ENCODE measurements at places on chromosomes 6 and 20.

DNA sequence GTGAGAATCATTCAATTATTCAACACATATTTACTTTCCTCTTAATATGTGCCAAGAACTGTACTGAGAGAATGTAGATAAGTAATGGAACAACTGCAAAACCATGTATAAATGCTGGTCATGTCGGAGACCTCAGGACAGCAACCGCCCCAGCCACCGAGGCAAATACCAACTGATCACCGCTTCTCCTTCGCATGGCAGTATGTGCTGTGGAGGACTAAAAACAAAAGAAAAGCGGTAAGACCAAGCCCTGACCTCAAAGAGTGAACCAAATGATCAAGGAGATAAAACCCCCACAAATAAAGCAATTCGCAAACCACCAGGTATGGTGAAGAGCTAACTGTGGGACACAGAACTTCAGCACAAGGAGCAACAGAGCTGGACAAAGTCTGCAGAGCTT, 104.3 kb downstream of the TRERF1 start:
- DNase-seq, result no peak

GRCh38 chr6:105907301-105907700, 178.8 kb upstream of the PRDM1 start:
- DNase-seq, result no peak

DNA sequence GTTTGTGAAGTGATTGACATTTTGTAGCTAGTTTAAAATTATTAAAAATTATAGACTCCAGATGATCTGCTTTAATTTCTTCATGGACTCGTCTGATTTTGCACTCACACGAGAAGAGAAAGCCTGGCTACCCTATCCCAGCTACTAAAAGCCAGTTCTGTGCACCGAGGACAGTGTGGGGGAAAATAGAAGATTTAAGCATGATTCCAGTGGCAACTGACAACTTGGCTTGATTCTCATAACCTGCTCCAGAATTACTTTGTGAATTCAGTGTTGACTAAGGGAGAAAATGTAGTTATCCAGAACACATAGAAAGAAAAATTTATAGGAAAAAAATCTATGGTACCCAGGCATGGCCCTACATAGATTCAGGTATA, 88.7 kb downstream of the SNAP25 start:
- DNase-seq, result no peak

DNA sequence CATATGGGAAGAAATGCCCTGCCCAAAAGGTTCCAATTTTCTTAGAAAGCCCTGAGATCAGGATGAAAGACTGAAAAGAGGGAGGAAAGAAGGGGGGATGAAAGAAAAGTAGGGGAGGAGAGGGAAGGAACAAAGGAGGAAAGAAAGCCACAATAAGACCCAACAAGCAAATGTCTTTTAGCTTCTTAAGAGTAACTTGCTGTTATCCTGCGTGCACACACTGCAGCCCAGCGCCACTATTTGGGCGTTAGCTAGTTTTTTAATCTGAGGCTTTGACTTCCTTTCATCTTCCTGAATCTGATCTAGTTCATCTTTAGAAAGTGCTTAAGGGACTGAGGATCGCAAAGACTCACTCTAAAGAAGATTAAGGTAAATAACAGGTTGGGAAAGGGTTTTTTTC, 77.4 kb upstream of the HDDC2 start:
- no peak for DNase-seq

DNA sequence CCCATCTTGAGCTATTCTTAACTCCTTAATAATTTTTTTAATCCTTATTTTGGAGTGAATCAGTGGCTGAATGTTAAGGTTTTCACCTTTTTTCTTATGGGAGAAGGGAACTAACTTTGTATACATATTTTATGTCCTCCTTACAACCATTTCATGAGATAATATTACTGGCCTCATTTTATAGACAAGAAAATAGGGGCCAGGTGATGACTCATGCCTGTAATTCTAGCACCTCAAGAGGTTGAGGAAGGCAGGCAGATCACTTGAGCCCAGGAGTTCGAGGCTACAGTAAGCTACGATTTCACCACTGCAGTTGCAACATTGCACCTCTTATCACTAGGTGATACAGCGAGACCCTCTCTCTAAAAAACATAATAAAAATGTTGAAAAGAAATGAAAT, 128.7 kb downstream of the TMEM242 start:
- no peak for DNase-seq

DNA sequence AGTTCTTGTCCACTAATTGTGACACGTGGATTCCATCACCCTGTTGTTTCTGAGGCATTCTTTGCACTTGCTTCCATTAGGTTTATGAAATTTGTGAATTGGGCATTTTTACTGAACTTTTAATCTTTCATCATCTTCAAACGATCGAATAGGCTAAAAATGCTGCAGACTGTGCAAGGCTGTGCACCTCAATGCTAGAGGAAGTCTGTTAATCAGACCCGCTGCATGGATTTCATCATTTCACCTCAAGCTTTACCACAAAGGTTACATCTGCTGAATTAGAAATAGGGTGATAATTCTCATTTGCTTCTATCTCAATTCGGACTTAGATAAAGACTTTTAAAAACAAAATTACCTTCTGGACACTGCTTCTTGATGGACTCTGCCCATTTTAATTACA, 27.8 kb upstream of the F13A1 start:
- no peak for DNase-seq

DNA sequence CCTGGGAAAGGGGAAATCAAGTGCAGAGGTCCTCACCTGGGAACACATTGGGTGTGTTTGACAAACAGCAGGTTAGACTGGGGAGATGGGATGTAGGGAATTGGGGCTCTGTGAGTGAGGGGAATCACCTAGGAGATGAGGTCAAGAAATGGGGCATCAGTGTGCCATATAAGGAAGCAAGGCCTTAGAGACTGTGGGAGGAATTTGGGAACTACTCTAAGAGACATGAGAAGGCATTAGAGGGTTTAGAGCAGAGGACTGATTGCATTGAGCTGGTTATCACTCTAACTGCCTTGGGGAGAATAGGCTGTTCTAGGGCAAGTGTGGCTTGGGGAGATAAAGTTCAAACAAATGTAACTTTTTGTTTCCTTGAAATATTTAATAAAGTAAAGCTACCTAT, 189.9 kb downstream of the EYA4 start:
- no peak for DNase-seq

- no peak for DNase-seq
Measured at GRCh38 chr6:133340557-133340956, 99.4 kb downstream of the EYA4 start.

GRCh38 chr6:30074331-30075093, 1.1 kb downstream of the RNF39 start:
- no peak for DNase-seq

GRCh38 chr6:140175486-140175885, 801.0 kb upstream of the CITED2 start:
- no peak for DNase-seq

GRCh38 chr6:158655569-158656450, 6.0 kb downstream of the SYTL3 start:
- no peak for DNase-seq

- no peak for DNase-seq
Measured at GRCh38 chr6:3749977-3750316, 1.6 kb downstream of the PXDC1 start.

DNA sequence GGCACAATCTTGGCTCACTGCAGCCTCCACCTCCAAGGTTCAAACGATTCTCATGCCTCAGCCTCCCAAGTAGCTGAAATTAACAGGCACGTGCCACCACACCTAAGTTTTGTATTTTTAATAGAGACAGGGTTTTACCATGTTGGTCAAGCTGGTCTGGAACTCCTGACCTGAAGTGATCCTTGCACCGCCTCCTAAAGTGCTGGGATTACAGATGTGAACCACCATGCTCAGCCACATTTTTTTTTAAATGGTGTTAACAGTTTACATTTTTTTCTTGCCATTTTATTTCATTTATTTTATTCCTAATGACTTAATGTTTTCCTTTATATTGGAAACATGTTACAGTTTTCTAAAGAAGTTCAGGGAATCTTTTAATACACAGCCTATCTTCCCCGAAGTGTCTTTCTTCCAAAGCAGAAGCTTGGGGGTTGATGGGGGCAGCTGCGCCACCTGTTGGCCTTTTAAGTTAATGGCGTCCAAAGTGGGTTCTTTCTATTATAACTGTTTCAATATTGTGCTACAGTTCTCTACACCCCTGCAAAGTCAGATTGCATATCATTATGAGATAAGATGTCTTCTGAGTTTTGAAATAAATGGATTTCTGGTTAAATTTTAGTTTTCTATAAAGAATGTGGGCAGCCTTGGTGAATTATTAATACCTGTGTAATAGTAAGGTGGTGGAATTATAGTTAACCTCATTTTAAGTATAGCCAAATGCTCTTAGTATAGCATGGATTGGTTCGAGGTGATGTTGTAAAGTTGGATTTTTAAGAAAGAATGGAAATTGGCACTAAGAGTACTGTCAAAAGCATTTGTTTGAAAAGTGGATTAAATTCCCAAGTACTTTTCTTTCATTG, 42.0 kb upstream of the PLCG1 start:
- DNase-seq, result no peak

DNA sequence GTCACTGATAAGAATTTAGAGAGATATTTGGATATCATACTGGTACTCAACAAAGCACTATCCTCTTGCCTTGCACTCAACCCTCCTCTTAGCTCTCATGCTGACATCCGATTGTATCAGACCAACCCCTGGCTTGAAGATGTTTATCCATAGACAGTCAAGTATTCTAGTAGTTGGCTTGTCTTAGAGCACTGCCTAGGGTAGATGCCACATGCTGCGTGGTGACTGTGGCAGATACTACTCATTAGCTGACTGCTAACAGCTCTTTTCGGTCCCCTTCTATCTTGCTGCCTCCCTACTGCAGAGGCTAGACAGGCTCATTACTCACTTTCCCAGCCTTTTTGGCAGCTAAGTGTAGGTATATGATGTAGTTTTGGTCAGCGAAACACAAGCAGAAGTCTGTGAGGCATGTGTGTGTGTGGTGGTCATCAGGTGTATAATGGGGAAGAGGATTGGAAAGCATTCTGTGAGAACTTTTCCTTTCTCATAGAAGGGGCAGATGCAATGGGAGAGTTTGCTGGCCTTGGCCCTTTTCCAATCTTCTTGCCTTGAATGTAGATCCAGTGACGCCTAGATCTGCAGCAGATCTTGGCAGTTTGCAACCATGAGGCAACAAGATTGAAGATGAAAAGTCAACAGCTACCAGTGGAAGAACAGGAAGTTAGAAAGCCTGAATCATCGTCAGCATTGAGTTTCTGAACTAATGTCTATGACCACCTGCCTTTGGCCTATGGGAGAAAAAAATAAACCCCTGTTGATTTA, 4.4 kb upstream of the IFNGR1 start:
- peak; percentile 64 for DNase-seq

GRCh38 chr6:45310118-45310788, 17.9 kb upstream of the RUNX2 start:
- DNase-seq, result no peak

- no peak for DNase-seq
Measured at GRCh38 chr20:29873946-29874345, 1383.5 kb upstream of the DEFB115 start.

DNA sequence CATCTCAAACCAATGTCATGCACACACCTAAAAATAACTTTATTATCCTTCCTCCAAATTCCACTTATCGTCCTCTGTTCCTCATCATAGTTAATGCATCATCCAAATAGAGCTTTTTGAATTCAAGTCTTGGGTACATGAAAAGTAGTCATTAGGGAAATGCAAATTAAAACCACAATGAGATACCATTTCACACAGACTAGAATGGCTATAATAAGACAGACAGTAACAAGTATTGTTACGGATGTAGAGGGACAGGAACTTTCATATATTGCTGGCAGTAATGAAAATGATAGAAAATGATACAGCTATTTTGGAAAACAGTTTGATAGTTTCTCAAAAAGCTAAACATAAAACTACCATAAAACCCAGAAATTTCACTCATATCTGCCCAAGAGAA, 59.1 kb downstream of the FHL5 start:
- DNase-seq, result no peak

- DNase-seq, result no peak
Measured at GRCh38 chr6:142816486-142816885, 128.5 kb downstream of the HIVEP2 start.

DNA sequence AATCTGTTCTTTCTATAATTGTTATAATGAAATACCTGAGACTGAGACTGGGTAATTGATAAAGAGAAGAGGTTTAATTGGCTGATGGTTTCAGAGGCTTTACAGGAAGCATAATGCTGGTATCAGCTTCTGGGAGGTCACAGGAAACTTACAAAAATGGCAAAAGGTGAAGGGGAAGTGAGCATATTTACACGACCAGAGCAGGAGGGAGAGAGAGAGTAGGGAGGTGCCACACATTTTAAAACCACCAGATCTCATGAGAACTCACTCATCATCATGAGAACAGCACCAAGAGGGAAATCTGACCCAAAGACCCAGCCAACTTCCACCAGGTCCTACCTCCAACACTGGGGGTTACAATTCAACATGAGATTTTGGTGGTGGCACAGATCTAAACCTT, 2.6 kb upstream of the SIRPB1 start:
- DNase-seq, result no peak

DNA sequence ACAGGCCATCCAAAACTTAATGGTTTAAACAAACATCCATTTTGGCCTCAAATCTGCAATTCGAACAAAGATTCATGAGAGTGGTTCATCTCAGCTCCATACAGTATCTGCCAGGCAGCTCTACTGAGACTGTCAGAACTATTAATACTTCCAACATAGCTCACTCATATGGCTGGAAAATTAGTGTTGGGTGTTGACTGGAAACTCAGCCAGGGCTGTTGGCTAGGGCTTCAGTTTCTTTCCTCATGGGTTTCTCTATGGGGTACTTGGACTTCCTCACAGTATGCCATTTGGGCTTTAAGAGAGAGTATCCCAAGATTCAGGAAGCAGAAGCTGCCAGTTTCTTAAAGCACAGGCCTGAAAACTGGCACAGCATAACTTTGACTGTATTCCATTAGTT, 240.3 kb downstream of the TPBG start:
- DNase-seq, result no peak

DNA sequence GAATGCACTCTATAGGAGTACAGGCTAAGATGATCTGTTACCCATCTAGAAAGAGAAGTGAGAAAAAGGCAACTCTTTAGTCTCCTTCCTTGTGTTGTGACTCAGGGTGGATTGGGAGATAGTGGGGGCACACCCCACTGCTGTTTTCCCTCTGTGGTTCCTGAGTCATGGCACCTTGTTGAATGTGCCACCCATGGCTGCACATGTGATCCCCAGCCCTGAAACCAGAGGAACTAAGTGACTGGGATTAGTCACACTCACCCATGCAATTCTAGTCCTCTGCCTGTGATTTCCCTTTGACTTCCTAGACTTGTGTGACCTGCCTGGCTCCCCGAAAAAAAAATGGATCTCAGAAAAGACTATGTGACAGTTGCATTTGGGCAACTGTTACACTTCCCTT, 48.6 kb upstream of the HTR1B start:
- no peak for DNase-seq

DNA sequence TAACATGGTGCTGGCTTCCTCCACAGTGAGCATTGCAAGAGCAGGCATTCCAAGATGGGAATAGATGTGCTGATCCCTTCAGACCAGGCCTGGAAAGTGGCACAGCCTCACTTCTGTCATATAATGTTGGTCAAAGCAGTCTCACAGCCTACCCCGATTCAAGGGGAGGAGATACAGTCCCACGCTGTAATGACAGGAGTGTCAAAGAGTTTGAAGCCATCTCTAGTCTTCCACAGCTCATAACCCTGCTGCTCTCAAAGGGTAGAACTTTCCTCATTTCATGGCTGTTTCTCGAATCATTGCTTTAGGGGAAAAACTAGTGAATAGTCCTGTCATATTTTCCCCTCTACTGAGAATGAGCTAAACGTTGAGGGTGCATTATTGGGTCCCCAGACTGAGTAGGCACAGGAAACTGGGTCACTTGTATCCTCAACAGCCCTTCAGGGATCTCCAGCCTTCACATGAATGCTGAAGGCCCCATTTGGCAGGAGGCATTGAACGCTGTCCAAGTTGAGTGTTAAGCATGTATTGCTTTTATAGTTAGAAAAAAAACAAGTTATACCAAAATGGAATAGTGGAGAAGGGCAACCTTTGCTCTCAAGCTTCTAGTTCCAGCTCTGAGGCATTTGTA, 27.3 kb downstream of the DTD1 start:
- DNase-seq, result no peak
